ENCODE measurements at places on chromosomes 3 and 15. TPM values are rescaled to one million over a fixed set of nuclear protein-coding genes. Genes with fewer than 3 reads are reported as not detected.

The POLQ gene
- total RNA-seq: 0.23 TPM

The RETNLB gene
- total RNA-seq: not detected

The ROBO1 gene
- total RNA-seq: 3.1 TPM

The MASP1 gene
- 93.7 TPM for total RNA-seq

The CPNE9 gene
- total RNA-seq: not detected

The FILIP1L gene
- 0.93 TPM for total RNA-seq

The MESP2 gene
- total RNA-seq: 0.15 TPM

The LTK gene
- total RNA-seq: 2.3 TPM

The CHRNA5 gene
- total RNA-seq: 0.35 TPM

The TTLL13 gene
- total RNA-seq: 0.15 TPM

The ASB14 gene
- total RNA-seq: not detected

The CLDN16 gene
- 1.2 TPM for total RNA-seq

The SH2D7 gene
- total RNA-seq: not detected

The GOLGA8R gene
- total RNA-seq: 3.9 TPM

The CLDN1 gene
- total RNA-seq: 109 TPM

The CCK gene
- total RNA-seq: not detected

DNA sequence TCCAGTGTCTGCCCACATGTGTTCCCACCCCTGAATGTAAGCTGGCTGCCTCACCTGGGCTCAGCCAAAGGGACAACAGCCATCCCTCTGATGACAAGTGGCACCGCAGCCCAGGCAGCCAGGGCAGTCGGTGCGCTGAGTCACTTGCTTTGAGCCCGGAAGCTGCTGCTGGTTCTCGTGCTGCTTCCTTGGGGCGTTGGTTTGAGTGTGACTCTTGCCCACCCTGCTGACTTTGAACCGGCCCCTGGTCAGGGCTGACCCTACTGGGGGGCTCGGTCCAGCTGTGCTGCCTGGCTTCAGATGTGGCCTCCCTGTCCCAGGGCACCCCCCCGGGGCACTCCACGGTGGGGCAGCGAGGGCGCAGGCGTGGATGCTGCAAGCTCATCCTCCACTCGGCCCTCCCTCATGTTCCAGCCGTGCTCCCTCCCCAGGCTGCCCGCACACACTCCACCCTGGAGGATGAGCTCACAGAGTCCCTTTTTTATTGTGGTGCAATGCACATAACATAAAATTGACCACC is 62.1 kb downstream of the EFCAB12 start:
- no peak for DNase-seq

GRCh38 chr15:75362642-75363249 is 5.7 kb downstream of the MAN2C1 start:
- DNase-seq: no peak

DNA sequence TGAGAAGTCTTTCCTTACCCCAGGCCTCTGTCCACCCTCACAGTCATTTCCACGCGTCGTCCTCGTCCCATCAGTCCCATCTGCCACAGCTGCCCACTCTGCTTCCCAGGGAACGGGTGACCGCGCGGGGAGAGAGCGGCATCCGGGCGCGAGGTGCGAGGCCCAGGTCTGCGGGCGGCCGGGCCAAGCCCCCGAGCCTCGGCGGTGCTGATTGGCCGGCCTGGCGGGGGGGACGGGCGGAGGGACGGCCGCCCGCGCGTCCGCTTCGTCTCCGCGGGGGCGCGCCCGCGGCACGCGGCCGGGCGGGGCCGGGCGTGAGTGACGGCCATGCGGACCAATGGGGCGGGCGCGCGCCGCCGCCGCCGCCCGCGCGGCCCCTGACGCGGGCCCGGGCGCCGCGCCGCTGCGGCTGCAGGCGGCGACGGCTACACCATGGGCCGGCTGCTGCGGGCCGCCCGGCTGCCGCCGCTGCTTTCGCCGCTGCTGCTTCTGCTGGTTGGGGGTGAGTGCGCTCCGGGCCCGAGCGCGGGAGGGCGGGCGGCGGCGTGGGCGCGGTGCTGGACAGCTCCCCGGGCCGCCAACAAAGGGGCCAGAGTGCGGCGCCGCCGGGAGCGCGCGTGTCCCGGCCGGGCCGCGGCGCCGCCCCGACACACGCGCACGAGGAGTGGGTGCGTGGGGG is at the start of gene PODXL2:
Gene PODXL2, plus strand, starts transcription at position 398 of the 679 bp plus-strand sequence. Its CDS starts 35 bp downstream, at position 433.
- no peak for DNase-seq

DNA sequence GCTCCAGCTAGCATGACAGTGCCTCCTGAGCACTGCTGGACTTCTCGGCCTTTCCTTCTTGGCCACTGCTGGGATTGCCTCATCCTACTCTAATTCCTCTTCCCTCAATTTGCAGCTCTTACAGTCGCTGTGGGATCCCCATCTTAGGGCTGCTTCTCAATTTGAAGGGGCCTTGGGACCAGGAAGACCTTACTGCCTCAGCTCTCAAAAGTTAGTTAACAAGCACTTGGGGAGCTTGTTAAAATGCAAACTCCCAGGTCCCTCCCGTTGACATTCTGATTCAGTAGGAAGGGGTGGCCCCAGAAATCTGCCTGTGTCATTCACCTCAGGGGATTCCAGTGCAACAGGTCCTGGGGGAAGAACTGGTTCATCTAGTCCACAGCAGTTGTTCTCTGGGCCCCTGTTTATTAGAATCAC is 14.8 kb downstream of the BDH1 start:
- peak; percentile 35 for DNase-seq

- DNase-seq: no peak
These were observed 57.6 kb upstream of the ATP11B start for GRCh38 chr3:182735672-182736071.

- no peak for DNase-seq
These were observed 40.1 kb upstream of the EPHB1 start for GRCh38 chr3:134754768-134755559.

DNA sequence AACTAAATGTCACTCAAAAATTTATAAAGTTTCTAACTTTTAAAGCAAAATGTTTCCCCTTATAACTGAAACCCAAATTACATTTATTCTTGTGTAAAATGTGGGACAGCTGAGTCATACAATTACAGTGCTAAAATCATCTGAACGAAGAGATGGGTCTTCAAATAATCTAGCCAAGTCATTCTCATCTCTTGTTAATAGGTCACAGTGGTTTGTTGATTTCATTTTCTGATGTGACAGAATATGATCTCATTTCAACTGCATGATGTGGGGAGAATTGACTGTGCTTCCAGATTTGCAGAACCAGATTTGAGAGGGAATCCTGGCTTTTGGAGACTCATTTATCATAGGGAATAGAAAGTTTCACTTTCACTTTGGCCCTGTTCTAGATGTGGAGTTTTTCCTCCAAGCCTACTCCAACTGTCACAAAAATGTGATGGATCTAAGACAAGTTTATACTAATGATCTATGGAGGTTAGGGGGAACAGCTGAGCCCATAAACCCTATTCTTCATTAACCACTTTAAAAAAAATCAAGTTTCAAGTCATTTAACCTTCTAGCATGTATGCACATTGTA is 685.0 kb downstream of the PDCD6IP start:
- no peak for DNase-seq

DNA sequence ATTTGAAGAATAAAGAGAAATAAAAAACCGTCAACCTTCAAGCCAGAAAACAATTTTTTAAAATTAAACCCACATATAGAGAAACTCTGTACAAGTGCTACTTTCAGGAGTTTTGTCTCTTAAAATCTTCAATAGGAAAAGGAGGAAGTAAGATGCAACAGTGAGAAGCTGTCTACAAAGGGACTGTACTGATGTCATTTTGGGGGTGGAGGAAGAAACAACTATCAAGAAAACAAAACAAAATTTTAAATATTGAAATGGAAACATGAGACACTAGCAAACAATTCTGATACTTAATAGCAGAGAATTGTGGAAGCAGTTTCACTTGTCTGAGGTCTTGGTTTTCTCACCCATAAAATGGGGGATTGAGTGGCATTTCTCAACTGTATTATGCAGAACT is 84.4 kb downstream of the SLMAP start:
- no peak for DNase-seq

GRCh38 chr15:73599934-73600333 is 33.3 kb downstream of the NPTN start:
- DNase-seq: no peak

GRCh38 chr3:159233734-159234133 is 431.9 kb downstream of the MFSD1 start:
- DNase-seq: no peak

DNA sequence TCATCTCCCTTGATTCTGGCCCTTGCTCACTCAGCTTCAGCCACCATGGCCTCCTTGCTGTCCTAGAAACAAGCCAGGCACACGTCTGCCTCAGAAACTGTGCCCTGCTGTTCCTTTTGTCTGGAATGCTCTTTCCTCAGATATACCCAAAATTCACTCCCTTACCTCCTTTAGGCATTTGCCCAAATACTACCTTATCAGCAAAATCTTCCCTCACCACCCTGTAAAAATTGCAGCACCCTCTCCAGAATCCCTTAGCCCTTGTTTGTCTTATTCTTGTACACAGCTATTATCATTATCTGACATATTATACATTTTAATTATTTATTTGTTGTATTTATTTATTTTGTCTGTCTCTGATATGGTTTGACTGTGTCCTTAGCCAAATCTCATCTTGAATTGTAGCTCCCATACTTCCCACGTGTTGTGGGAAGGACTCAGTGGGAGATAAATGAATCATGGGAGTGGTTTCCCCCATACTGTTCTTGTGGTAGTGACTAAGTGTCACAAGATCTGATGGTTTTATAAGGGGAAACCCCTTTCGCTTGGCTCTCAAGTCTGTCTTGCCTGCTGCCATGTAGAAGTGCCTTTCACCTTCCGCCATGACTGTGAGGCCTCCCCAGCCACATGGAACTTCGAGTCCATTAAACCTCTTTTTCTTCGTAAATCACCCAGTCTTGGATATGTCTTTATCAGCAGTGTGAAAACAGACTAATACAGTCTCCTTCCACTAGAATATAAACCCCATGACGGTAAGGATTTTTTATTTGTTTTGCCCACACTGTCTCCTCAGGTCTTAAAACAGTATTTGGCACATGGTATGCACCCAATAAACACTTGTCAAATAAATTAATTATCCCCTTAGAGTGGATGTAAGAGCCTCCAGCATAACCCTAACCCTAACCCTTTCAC is 60.0 kb upstream of the STT3B start:
- no peak for DNase-seq

- no peak for DNase-seq
These were observed 25.5 kb upstream of the FGD5 start for GRCh38 chr3:14793126-14793857.

- no peak for DNase-seq
These were observed 33.7 kb downstream of the MED12L start for GRCh38 chr3:151119188-151119587.

DNA sequence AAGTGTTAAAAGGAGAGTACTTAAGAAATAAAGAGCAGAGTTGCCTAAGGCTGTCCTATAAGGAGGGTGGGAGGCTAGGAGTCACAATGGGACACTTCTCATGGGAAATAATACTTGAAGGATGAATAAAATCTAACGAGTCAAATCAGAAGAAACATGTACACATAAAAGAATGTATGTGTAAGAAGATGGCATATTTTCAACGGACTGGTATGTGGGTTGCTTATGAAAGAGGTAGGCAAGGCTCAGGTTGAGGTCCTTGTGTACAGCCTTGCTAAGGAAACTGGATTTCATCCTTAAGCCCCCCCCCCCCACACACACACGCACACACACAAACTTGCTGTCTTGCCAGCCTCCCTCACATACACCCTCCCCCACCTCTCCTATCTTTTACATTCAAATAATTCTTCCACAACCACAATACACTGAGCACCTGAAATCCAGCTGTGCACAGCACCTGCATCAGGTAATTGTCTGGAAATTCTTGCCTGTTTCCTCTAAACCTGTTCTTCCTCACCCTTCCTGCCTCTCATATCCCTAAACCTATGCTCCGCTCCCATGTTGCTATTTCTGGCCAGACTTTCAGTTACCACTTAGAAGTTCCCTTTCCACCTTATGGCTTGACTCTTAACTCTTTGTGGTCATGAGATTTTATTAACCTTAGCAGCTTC is 79.2 kb downstream of the FMN1 start:
- no peak for DNase-seq

- no peak for DNase-seq
These were observed 12.1 kb upstream of the ARID3B start for GRCh38 chr15:74528876-74529275.

DNA sequence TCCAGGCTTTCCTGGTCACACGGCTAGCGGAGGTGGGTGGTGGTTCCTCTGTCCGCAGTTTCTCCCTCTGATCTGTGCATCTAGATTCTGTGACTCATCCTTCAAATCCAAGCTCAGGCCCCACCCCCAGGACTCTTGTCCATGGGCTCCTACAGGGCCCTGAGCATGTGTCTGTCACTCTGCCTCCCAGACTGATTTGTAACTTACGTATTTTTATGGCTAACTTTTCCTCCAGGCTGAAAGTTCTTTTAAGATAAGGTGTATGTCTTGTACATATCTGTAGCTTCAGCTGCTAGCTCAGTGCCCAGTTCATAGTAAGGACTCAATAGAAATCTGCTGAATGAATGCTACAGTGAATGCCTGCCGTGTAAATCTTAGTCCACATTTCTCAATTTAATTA is 8.0 kb downstream of the ESYT3 start:
- no peak for DNase-seq

GRCh38 chr15:70510433-70510832 is 252.9 kb downstream of the UACA start:
- no peak for DNase-seq

GRCh38 chr3:105253225-105253624 is 113.5 kb upstream of the ALCAM start:
- DNase-seq: no peak

GRCh38 chr3:106542101-106542769 is 673.4 kb upstream of the CBLB start:
- no peak for DNase-seq

DNA sequence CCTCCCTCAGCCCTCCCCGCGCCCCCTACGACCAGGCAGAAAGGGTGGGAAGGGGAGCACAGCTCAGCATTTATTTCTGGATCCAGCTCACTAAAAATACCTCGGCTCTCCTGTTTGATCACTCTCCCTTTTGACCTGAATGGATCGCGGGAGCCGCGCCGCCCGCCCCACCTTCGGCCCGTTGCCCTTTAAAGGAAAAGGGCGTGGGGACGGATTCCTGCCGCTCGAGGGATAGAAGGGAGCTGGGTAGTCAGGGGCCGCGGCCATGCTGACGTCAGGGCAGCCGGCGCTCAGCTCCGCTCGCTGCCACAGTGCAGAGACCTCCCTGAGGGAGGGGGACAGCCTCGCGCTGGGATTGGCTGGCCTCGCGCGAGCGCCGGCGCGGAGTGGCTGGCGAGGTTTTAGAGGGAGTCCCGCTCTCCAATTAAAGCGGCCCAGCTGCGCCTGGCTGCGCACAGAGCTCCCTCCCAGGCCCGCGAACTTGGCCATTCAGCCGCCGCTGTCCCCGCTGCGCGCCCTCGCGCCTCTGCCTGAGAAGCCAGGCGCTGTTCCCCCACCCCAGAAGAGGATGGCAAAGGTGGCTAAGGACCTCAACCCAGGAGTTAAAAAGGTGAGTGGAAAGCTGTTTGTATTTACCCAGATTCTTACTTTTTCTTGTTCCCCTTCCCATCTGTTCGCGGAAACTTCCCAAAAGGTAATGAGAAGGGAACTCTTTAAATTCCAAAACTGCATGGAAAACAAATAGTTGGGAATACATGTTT is at the start of gene LMCD1:
Gene LMCD1, plus strand, starts transcription at position 453 of the 761 bp plus-strand sequence. Its CDS starts 116 bp downstream, at position 569.
- peak; percentile 98 for DNase-seq

- peak; percentile 99 for DNase-seq
These were observed at the start of gene SLC4A7 for GRCh38 chr3:27484015-27484844. TSS of gene SLC4A7 (minus strand) at chr3:27484384. CDS start at chr3:27484126, 258 bp downstream.
